Endothelial cell of umbilical vein (primary cell): ENCODE measurements at places on chromosomes 7 and 10. TPM values are rescaled to one million over a fixed set of nuclear protein-coding genes. Genes with fewer than 3 reads are reported as not detected.

DNA sequence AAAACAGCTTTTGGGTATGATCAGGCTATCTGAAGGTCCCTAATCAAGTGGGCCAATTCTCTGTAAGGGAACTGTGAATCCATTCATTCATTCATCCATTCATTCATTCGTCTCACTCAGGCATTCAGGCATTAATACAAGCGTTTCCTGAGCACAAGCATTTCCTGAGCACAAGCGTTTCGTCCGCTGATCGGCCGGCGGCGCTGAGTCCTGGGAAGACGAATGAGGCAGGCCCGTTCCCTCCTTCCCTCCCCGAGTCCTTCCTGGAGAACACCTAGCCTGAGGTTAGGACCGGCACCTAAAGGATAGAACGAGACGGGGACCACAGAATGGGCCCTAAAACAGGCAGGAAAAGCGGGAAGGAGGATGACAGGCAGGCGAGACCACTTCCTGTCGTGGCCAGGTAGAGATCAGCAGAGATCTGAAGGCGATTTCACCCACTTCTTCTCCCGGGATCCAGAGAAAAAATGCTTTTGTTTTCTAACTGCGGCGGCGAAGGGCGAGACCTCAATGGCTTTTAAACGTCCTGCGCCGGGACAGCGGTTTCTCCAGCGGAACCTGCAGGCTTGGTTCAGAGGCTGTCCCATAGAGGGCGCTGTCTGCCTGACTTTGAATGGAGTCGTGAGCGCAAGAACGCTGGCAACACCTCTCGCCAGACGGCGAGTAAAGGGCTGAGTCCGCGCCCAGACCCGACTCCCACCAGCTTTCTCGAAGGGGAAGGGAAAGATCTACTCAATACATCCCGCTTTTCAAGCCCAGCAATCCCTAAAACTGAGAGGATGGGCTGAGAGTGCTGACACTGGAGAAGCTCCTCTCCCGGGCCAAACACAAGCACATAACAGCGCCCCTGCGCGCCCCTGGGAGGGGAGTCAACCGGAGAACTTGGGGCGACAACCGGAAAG, 2.9 kb upstream of the HMX3 start:
- DNase-seq = peak; percentile 79

Gene ADGRA1
- total RNA-seq = not detected in 2 replicates

DNA sequence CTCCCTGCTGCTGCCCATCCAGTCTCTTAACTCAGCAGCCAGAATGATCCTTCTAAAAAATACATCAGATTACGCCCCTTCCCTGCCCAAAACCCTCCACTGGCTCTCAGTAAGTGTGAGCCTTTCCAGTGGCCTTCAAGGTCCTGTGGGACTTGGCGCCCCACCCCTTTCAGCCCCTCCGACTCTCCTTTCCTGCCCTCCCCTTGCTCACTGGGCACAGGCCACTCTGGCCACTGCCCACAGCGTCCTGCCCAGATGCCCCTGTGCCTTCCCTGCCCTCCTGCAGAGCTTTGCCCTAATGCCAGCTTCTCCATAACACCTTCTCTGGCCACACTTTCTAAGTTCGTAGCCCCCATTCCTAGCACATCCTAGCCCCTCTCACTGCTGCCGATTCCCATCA, 13.8 kb downstream of the GSDME start:
- no peak for DNase-seq

DNA sequence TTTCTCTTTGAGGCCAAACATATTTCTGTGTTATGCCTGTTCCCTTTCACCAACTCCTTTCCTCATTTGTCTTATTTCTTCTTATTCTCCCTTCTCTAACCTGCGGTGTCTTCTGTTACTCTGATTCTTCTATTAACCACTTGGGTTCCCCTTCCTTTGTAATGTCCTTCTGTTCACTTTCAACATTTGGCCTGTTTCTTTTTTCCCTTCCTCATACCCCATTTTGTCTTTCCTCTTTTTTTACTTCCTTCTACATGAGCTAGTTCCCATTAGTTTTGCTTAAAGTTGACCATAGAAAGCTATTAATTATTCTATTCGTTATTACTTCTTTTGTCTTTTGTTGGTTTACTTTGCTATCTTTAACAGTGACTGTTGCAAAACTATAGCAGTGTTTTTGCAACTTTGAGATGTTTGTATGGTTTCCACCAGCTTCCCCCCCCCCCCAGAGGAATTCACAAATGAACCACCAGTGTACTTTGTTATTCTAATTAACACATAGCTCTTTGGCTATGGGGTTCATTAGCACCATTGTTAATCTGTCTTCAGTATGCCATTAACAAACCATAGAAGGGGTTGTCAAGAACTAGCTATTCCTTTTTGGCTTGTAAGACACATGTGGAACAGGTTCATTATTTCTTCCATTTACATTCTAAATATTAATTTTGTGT, 2.9 kb downstream of the LRGUK start:
- DNase-seq = no peak

Gene RARRES2
- not detected in 2 replicates for total RNA-seq
